ENCODE measurements at places on chromosomes 12 and 14.

- no peak overlapping the region for H3K4me3 ChIP-seq
- H3K36me3 ChIP-seq, result no peaks in the 10 kb centered on the region
- peak; percentile 87 for DNase-seq
- H3K27ac ChIP-seq, result no peak overlapping the region
- H3K4me1 ChIP-seq, result no peaks in the 10 kb centered on the region
Measured at GRCh38 chr12:12327802-12328201, 22.2 kb downstream of the MANSC1 start.

GRCh38 chr12:124512667-124513296 lies 54.6 kb downstream of the NCOR2 start:
- H3K4me3 ChIP-seq, result no peak overlapping the region
- H3K27me3 ChIP-seq, result no peaks in the 10 kb centered on the region
- peaks cover 19% of the 10 kb centered on the region for H3K4me1 ChIP-seq

DNA sequence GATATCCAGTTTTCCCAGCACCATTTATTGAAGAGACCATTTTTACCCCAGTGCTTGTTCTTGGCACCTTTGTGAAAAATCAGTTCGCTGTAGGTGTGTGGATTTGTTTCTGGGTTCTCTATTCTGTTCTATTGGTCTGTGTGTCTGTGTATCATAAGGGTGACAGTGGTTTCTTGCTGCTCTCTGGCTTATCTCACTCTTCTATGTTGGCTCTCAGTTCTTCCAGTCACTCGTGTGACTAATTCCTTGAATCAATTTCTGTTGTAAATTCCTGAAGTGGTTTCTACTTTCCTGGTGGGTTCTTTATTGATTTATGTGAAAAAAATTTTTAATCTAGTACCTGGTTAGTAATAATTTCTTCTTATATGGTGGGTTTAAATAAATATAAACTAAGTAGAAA lies 58.3 kb downstream of the OTOGL start:
- no peak for DNase-seq
- H3K36me3 ChIP-seq, result no peaks in the 10 kb centered on the region
- H3K4me3 ChIP-seq, result no peak overlapping the region
- no peaks in the 10 kb centered on the region for H3K4me1 ChIP-seq
- H3K27me3 ChIP-seq, result no peaks in the 10 kb centered on the region

GRCh38 chr12:43835656-43836474 lies at the start of gene TMEM117:
TSS of gene TMEM117 (plus strand) at chr12:43836081.
- H3K27me3 ChIP-seq, result no peaks in the 10 kb centered on the region
- no peaks in the 10 kb centered on the region for H3K36me3 ChIP-seq
- peak; percentile 74 for DNase-seq
- H3K4me1 ChIP-seq, result no peaks in the 10 kb centered on the region
- H3K4me3 ChIP-seq, result peak within 1 kb of the TSS; percentile 25

GRCh38 chr12:118013283-118013682 lies 3.2 kb upstream of the RFC5 start:
- no peaks in the 10 kb centered on the region for H3K27me3 ChIP-seq
- H3K4me3 ChIP-seq, result no peak overlapping the region
- H3K4me1 ChIP-seq, result peaks cover 5% of the 10 kb centered on the region
- no peaks in the 10 kb centered on the region for H3K36me3 ChIP-seq

GRCh38 chr12:90098132-90098779 lies 389.6 kb upstream of the ATP2B1 start:
- no peak overlapping the region for H3K4me3 ChIP-seq
- no peaks in the 10 kb centered on the region for H3K4me1 ChIP-seq
- no peak overlapping the region for H3K27ac ChIP-seq
- H3K36me3 ChIP-seq, result no peaks in the 10 kb centered on the region
- DNase-seq, result no peak

DNA sequence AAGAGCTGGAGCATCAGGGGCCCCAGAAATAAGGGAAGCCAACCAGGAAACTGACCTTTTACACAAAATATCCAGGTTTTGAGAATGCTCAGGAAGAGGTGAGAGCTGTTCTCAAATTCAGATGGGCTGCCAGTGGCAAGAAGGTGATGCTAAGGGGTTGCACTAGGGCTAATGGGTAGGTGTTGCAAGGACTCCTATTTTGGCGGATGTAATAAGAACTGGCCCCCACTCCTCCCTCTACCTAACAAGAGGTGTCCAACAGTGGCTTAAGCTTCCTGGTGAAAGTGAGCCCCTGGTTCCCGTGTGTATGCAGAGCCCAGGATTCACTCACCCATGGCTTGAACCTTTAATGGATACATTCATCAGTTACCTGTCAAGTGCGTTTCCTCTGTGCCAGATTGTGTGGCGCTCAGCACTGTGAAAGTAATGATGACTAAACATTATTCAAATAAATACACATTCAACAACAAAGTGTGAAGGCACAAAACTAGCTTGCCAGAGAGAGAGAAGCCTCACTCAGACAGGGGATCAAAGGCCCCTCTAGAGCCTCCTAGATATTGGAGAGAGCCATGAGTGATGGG lies 705 bp upstream of the CHGA start:
- no peak overlapping the region for H3K27ac ChIP-seq
- H3K27me3 ChIP-seq, result no peaks in the 10 kb centered on the region
- peaks cover 2% of the 10 kb centered on the region for H3K4me1 ChIP-seq
- no peaks in the 10 kb centered on the region for H3K36me3 ChIP-seq

DNA sequence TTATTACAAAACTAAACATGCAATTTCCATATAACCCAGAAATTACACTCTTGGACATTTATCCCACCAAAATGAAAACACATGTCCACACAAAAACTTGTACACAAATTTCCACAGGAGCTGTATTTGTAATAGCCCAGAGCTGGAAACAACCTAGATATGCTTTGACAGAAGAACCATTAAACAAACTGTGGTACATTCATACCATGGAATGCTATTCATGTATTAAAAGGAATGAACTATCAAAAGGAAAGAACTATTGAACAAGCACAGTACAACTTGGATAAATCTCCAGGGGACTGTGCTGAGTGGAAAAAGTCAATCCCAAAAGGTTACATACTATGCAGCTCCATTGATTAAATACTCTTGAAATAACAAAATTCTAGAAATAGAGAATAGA lies 35.8 kb upstream of the ERGIC2 start:
- H3K4me3 ChIP-seq, result no peak overlapping the region
- H3K27ac ChIP-seq, result no peak overlapping the region
- H3K27me3 ChIP-seq, result no peaks in the 10 kb centered on the region
- no peaks in the 10 kb centered on the region for H3K4me1 ChIP-seq

DNA sequence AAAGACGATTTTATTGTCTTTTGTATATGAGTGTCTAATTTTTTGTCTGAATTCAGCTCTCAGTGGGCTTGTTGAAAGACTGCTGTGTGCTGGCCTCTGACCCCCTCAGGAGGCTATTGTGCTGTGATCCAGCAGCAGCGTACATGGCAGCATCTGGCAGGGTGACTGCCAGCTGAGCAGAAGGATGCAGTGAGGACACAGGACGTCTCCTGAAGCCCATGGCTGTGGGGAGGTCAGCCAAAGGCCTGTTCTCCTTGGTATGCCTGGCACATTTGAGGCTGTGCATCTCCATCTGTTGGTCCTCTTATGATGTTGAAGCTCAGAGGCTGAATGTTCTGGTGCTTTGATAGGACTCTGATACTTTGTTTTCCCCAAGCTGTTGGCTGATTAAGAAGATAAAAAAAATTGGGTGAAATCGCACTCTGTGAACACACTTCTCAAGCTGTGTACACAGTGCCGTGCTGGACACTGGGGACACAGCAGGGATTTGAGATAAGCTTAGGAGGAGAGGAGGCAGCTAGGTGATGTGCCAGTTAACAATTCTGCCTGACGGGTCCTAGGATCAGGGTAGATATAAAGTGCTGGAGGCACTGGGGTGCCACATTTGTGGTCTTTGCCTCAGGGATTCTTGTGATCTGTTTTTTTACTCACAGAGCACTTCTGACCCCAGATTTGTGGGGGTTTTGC lies 37.5 kb downstream of the EID3 start:
- H3K27ac ChIP-seq, result no peak overlapping the region
- H3K36me3 ChIP-seq, result peaks cover 13% of the 10 kb centered on the region
- no peak overlapping the region for H3K4me3 ChIP-seq
- no peaks in the 10 kb centered on the region for H3K27me3 ChIP-seq
- no peaks in the 10 kb centered on the region for H3K4me1 ChIP-seq
- DNase-seq, result no peak

DNA sequence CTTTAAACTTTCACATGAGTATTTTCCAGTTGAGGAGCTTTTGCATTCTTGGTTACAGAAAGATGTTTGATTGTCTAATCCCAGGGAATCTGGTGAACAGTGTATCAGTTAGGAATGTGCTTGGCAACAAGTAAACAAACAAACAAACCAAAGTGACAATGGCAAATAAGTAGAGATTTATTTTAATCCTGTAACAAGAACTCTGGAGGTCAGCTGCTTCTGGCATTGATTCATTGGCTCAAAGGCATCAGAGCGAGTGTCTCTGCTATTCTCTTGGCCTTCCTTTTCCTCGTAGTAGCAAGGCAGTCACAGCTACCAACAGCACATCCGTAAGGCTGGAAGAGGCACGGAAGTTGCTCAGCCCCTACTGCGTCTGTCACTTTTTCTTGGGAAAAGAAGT lies 37.2 kb downstream of the CRADD start:
- no peaks in the 10 kb centered on the region for H3K36me3 ChIP-seq
- DNase-seq, result peak; percentile 44
- no peaks in the 10 kb centered on the region for H3K4me1 ChIP-seq
- H3K27me3 ChIP-seq, result no peaks in the 10 kb centered on the region

- no peak for DNase-seq
- no peaks in the 10 kb centered on the region for H3K27me3 ChIP-seq
- H3K36me3 ChIP-seq, result no peaks in the 10 kb centered on the region
Measured at GRCh38 chr14:67900231-67900630, 80.7 kb downstream of the RAD51B start.

- no peak overlapping the region for H3K4me3 ChIP-seq
- no peak overlapping the region for H3K27ac ChIP-seq
- DNase-seq, result no peak
Measured at GRCh38 chr14:45361727-45362126, 108.7 kb upstream of the MIS18BP1 start.

GRCh38 chr12:113373969-113374368 lies 15.6 kb downstream of the PLBD2 start:
- no peaks in the 10 kb centered on the region for H3K36me3 ChIP-seq
- H3K4me1 ChIP-seq, result no peaks in the 10 kb centered on the region
- no peak for DNase-seq
- no peak overlapping the region for H3K27ac ChIP-seq
- H3K4me3 ChIP-seq, result no peak overlapping the region
- no peaks in the 10 kb centered on the region for H3K27me3 ChIP-seq

DNA sequence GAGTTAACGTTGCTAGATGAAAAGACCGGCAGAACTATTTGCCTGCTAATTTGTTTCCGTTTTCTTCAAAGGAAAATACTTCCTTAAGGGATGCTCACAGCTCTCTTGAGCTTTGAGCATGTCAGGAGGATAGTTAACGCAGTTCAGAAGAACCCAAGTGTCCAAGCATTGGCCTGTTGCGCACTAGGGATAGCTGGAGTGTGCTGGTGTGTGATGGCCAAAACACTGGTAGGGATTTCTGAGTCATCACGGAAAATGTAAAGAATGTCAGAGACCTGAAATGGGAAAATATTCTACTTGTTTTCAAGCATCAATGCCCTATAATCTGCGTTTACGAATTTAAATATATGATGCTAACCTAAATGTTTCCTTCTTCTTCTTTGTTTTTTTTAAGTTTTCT lies 97.8 kb downstream of the VRK1 start:
- no peaks in the 10 kb centered on the region for H3K4me1 ChIP-seq
- DNase-seq, result peak; percentile 19
- no peak overlapping the region for H3K27ac ChIP-seq
- no peaks in the 10 kb centered on the region for H3K27me3 ChIP-seq

GRCh38 chr14:71245659-71246361 lies 338.6 kb downstream of the PCNX1 start:
- H3K27me3 ChIP-seq, result no peaks in the 10 kb centered on the region
- no peak overlapping the region for H3K27ac ChIP-seq
- DNase-seq, result no peak
- H3K36me3 ChIP-seq, result no peaks in the 10 kb centered on the region

GRCh38 chr12:109595321-109595902 lies 21.8 kb downstream of the MVK start:
- no peak overlapping the region for H3K27ac ChIP-seq
- H3K4me3 ChIP-seq, result no peak overlapping the region
- H3K27me3 ChIP-seq, result no peaks in the 10 kb centered on the region
- DNase-seq, result no peak
- H3K4me1 ChIP-seq, result peaks cover 2% of the 10 kb centered on the region
- H3K36me3 ChIP-seq, result peaks cover 3% of the 10 kb centered on the region

- H3K27me3 ChIP-seq, result no peaks in the 10 kb centered on the region
- H3K4me1 ChIP-seq, result peaks cover 8% of the 10 kb centered on the region
- H3K36me3 ChIP-seq, result no peaks in the 10 kb centered on the region
- H3K27ac ChIP-seq, result no peak overlapping the region
- no peak overlapping the region for H3K4me3 ChIP-seq
Measured at GRCh38 chr14:64855721-64856528, 23.8 kb downstream of the SPTB start.

GRCh38 chr12:45666396-45666795 lies 63.1 kb upstream of the ARID2 start:
- DNase-seq, result no peak
- no peak overlapping the region for H3K4me3 ChIP-seq
- no peaks in the 10 kb centered on the region for H3K27me3 ChIP-seq
- no peaks in the 10 kb centered on the region for H3K36me3 ChIP-seq
- peak overlapping the region; percentile 49 for H3K27ac ChIP-seq
- H3K4me1 ChIP-seq, result peaks cover 2% of the 10 kb centered on the region

DNA sequence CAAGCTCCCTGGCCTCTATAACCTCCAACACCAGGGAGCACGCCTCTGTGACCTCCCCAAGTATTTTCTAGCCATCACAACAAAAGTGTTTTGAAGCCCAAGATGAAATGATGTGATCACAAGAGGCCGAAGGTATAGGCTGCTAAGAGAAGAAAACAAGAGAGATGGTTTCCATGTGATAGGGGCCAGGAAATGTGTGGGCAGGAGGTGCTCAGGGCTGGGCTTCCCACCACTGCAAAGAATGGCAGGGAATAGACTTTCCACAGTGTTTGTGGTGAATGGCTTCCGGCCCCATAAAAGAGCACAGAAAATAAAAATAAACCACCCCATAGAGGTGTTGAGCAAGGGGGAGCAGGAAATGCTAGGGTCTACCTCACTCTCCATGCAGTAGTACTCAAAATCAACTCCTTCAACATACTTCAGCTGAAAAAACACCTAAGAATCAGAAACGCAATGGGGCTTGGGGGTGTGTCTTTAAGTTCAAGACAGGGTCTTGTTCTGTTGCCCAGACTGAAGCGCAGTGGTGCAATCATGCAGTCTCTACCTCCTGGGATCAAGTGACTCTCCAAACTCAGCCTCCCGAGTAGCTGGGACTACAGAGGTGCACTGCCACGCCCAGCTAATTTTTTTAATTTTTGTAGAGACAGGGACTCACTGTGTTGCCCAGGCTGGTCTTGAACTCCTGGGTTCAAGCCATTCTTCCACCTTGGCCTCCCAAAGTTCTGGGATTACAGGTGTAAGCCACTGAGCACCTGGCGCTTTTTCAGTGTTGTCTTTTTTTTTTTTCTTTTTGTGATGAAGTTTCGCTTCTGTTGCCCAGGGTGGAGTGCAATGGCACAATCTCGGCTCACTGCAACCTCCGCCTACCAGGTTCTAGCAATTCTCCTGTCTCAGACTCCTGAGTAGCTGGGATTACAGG lies 27.1 kb downstream of the DAD1 start:
- H3K27me3 ChIP-seq, result no peaks in the 10 kb centered on the region
- DNase-seq, result peak; percentile 72
- peaks cover 1% of the 10 kb centered on the region for H3K36me3 ChIP-seq
- peaks cover 6% of the 10 kb centered on the region for H3K4me1 ChIP-seq
